ENCODE measurements at places on chromosomes 3 and 15.

DNA sequence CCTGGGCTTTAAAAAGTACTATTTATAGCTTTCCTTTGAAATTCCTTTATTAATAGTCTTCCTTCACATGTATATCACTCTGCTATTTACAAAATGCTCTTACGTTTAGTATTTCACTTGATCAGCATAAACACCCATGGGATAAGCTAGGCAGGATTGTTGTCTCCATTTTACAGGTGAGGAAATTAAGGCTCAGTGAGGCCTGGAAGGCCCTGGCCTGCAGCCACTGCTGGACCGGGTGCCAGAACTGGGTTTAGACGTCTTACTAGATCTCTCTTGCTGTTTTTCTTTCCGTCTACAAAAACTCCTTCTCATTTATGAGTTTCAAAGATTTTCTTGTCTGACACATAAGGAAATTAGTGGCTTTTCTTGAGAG is 236.4 kb downstream of the LPP start:
- no peak for DNase-seq

DNA sequence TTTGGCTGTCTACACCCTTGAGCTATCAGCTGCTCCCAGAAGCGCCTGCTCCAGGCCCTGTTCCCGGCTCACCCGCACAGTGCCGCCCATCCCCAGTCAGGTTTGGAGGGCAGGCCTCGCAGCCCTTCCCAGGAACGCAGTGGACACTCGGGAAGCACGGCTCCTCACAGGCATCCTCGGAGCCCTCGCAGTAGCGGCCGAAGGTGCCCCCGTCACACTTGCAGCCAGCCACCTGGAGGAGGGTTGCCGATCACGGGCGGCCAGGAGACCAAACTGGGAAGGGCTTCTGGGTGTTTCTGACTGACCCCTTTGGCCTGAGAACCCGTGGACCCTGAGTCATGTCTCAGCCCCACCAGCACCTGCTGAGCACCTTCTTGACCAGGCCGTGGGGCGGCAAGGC is 33.4 kb downstream of the MUC20 start:
- no peak for DNase-seq

- DNase-seq: no peak
Observed at GRCh38 chr15:92232317-92232716, 161.4 kb upstream of the ST8SIA2 start.

DNA sequence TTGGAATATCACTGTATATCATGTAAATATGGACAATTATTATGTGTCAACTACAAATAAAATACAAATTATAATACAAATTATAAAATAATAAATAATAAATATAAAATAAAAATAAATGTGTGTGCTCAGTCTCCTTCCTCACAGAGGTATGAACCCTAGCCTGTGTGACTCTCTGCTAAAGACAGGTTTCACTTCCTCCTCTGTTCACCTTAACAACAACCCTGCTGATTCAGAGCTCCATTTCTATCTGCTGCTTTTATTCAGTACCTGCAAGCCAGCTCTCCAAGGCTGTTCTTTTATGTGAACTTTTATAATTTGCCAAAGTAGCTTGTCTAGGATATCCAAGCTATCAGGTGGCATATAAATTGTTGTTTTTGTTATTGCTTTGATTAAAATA is 610.7 kb upstream of the GRM7 start:
- no peak for DNase-seq

- no peak for DNase-seq
Observed at GRCh38 chr15:67380921-67381320, 126.3 kb downstream of the IQCH start.

Measured in muscle of arm (tissue), 14 donors.